ENCODE measurements at places on chromosomes 12 and 14. TPM values are rescaled to one million over a fixed set of nuclear protein-coding genes. Genes with fewer than 3 reads are reported as not detected.

Gene ENDOU
- not detected for total RNA-seq

Gene TROAP
- total RNA-seq: 46.4 TPM

Gene KCNJ8
- 4.6 TPM for total RNA-seq

Gene FMNL3
- total RNA-seq: 26.9 TPM

Gene DEPDC4
- total RNA-seq: not detected

Gene KRT85
- not detected for total RNA-seq

Gene KSR2
- 0.63 TPM for total RNA-seq

Gene EXOC3L4
- total RNA-seq: 0.25 TPM

Gene SLC10A1
- not detected for total RNA-seq

Gene ADAMTS20
- not detected for total RNA-seq

Gene CLEC9A
- not detected for total RNA-seq

Gene TMCC3
- 4.9 TPM for total RNA-seq

Gene PEBP1
- total RNA-seq: 203 TPM

Gene TAS2R19
- 2.7 TPM for total RNA-seq

Gene PLEKHD1
- under 0.01 TPM for total RNA-seq

Gene BHLHE41
- 1.5 TPM for total RNA-seq

Gene CCDC38
- total RNA-seq: not detected

Gene STON2
- total RNA-seq: 17.9 TPM

Gene KLHL33
- total RNA-seq: 0.25 TPM

Gene NR2C1
- 20.9 TPM for total RNA-seq

Gene ESR2
- total RNA-seq: 0.63 TPM

Gene SLCO1B1
- not detected for total RNA-seq

Gene REM2
- 0.38 TPM for total RNA-seq

Gene BCL2L2
- 13.5 TPM for total RNA-seq

Gene POTEG
- not detected for total RNA-seq

Gene GYS2
- not detected for total RNA-seq

Gene SPX
- total RNA-seq: 6.5 TPM

Gene PIWIL1
- not detected for total RNA-seq

Gene MTA1
- total RNA-seq: 66.6 TPM

Gene ART4
- not detected for total RNA-seq

Gene ESPL1
- total RNA-seq: 26.6 TPM

Gene RNU6-7
- not detected for total RNA-seq

All from mesangial cell (primary cell).